Cardiac muscle cell (in vitro differentiated cells and primary cell): ENCODE measurements at places on chromosomes 11 and 22. TPM values are rescaled to one million over a fixed set of nuclear protein-coding genes. Genes with fewer than 3 reads are reported as not detected.

GRCh38 chr11:76626266-76626665, 44.3 kb downstream of the LRRC32 start:
- H3K27me3 ChIP-seq: no peaks in the 10 kb centered on the region
- H3K36me3 ChIP-seq: no peaks in the 10 kb centered on the region
- DNase-seq: no peak
- H3K4me1 ChIP-seq: peaks cover 36% of the 10 kb centered on the region

GRCh38 chr22:49363526-49364230, 464.0 kb downstream of the BRD1 start:
- DNase-seq: no peak

The DUSP8 gene
- total RNA-seq: 0.51 and 0.60 TPM in 2 replicates

The VSIG10L2 gene
- total RNA-seq: not detected in 2 replicates

- no peaks in the 10 kb centered on the region for H3K36me3 ChIP-seq
- no peak overlapping the region for H3K27ac ChIP-seq
- no peak for DNase-seq
Observed at GRCh38 chr22:28230671-28231070, 311.6 kb upstream of the PITPNB start.

- no peak overlapping the region for H3K27ac ChIP-seq
- no peaks in the 10 kb centered on the region for H3K27me3 ChIP-seq
- no peaks in the 10 kb centered on the region for H3K36me3 ChIP-seq
- no peaks in the 10 kb centered on the region for H3K4me1 ChIP-seq
Observed at GRCh38 chr11:129425214-129425613, 49.6 kb downstream of the BARX2 start.

The APOBEC3B gene
- total RNA-seq: 1.1 and 6.5 TPM in 2 replicates
